ENCODE measurements at places on chromosomes 3 and 15.

- H3K4me1 ChIP-seq = no peaks in the 10 kb centered on the region
- no peaks in the 10 kb centered on the region for H3K27me3 ChIP-seq
- no peak for DNase-seq
Measured at GRCh38 chr3:26260139-26260538, 362.4 kb upstream of the LRRC3B start.

GRCh38 chr3:12716605-12717151, 42.4 kb downstream of the TMEM40 start:
- peaks cover 3% of the 10 kb centered on the region for H3K27me3 ChIP-seq
- no peaks in the 10 kb centered on the region for H3K36me3 ChIP-seq
- no peak for DNase-seq
- peaks cover 6% of the 10 kb centered on the region for H3K4me1 ChIP-seq
- H3K27ac ChIP-seq = no peak overlapping the region

- H3K4me1 ChIP-seq = no peaks in the 10 kb centered on the region
- H3K4me3 ChIP-seq = no peak overlapping the region
- H3K36me3 ChIP-seq = no peaks in the 10 kb centered on the region
- no peak for DNase-seq
- no peak overlapping the region for H3K27ac ChIP-seq
Measured at GRCh38 chr15:33490703-33491102, 179.9 kb downstream of the RYR3 start.

GRCh38 chr3:14213066-14213774, 34.6 kb downstream of the LSM3 start:
- no peak for DNase-seq
- no peak overlapping the region for H3K4me3 ChIP-seq
- no peaks in the 10 kb centered on the region for H3K36me3 ChIP-seq
- H3K27ac ChIP-seq = no peak overlapping the region

DNA sequence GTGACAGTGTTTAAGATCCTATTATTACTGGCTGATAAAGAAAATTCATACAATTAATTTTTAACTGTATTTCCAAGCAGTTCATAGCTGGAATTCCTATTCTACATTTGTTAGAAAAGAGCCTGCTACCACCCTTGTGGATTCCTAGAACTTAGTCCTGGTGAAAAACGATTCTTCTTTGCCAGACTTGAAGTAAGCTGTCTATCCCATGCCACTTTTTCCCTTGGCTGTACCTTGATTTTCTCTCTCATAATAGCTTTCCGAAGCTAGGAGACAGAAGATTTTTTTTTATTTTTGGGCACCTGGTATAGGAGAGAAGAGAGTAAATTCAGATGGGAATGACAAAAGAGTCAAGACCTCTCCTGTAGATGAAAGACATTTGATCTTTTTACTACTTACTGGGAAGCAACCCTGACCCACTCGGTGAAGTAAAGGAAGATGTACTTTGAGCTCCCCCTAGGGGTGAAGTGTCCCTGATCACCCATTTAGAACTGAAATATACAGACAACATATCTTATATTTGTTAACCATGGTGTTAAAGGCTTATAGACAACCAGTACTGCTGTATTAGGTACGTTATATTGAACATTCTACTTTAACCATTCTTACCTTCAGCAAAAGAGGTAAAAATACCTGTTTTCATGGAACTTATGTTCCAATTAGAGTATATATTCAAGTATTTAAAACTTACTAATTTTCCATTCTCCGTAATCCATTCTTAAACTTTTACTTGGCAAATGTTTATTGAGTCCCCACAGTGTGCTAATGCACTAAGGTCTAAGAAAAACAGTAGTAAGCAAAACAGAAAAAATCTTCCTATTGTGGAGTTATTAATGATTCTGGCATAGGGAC, 36.2 kb upstream of the C3orf38 start:
- H3K27ac ChIP-seq = no peak overlapping the region
- no peaks in the 10 kb centered on the region for H3K27me3 ChIP-seq
- H3K4me3 ChIP-seq = no peak overlapping the region

DNA sequence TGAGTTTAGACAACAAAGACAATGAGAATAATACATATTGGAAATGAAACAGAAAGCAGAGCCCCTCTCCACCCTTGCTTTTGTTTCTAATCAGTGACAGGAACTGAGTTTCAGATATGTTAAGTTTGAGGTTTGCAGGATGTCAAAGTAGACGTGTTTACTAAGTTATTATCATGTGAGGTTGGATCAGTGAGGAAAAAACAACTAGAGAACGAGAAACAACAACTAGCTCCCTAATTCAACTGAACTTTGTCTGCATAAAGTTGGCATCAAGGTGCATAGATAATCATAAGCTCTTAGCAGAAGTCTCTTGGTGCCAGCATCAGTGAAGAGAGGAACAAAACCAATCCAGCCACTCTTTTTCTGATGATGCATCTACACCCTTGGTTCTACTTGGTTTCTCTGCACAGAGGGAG, 491.1 kb upstream of the NR2F2 start:
- H3K4me3 ChIP-seq = no peak overlapping the region
- no peaks in the 10 kb centered on the region for H3K36me3 ChIP-seq
- no peaks in the 10 kb centered on the region for H3K27me3 ChIP-seq
- no peak for DNase-seq
- H3K27ac ChIP-seq = peak overlapping the region; percentile 2

GRCh38 chr3:63979093-63979885, 44.0 kb downstream of the PSMD6 start:
- H3K27ac ChIP-seq = peak overlapping the region; percentile 92
- H3K27me3 ChIP-seq = no peaks in the 10 kb centered on the region
- H3K36me3 ChIP-seq = peaks cover 57% of the 10 kb centered on the region
- H3K4me1 ChIP-seq = peaks cover 83% of the 10 kb centered on the region
- no peak for DNase-seq
- peak overlapping the region; percentile 71 for H3K4me3 ChIP-seq

DNA sequence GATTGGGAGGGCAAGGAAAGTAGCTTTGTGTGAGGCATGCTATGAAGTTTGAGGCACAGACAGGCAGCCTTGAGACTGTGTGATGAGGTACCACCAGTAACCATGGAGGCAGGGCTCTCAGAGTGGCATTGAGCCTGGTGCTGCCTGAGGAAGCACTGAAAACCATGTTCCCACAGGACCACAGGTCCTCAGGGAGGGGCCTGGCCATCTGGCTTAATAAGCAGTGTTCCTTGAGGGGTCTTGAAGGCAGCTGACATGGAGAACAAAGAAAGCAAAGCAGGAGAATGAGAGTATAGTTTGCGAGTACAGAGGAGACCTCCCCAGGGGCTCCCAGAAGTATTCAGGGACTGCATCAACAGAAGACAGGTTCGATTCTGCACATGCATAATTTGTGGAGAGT, 346.6 kb downstream of the EPHB1 start:
- DNase-seq = no peak
- peaks cover 6% of the 10 kb centered on the region for H3K27me3 ChIP-seq
- no peaks in the 10 kb centered on the region for H3K36me3 ChIP-seq

DNA sequence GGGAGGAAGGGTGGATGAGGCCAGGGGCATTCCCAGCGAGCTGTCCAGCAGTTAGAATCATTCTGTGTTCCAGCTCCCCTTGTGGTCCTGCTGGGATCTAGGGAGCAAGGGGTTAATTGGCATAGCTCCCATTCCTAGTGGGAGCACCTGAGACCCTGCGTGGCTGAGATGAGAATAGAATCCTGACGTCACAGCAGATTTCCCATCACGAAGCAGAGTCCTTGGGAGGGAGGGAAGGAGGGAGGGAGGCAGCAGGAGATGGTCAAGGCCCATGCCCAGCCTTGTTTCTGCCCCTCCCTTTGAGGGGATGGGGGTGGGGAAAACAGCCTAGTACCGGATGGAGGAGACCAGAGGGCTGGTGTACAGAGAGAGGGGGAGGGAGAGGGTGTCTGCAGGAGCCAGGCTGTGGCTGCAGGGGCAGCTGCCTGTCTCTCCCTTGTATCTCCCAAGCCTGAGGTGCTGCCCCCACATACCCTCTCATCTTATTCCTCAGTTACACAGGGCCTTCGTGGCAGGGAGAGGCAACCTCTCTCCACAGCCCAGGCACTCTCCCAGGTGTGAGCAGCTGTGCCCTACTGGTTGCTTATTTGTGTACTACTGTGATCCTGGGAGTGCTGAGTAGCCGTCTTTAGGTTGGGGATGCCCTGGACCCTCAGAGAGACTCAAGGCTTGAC, 5.4 kb downstream of the TYRO3 start:
- H3K27me3 ChIP-seq = peaks cover 24% of the 10 kb centered on the region
- no peak for DNase-seq
- H3K36me3 ChIP-seq = no peaks in the 10 kb centered on the region

- H3K4me1 ChIP-seq = no peaks in the 10 kb centered on the region
- peaks cover 12% of the 10 kb centered on the region for H3K27me3 ChIP-seq
- no peak overlapping the region for H3K4me3 ChIP-seq
- no peaks in the 10 kb centered on the region for H3K36me3 ChIP-seq
- DNase-seq = no peak
- H3K27ac ChIP-seq = no peak overlapping the region
Measured at GRCh38 chr15:33808720-33809457, 159.4 kb upstream of the CHRM5 start.

DNA sequence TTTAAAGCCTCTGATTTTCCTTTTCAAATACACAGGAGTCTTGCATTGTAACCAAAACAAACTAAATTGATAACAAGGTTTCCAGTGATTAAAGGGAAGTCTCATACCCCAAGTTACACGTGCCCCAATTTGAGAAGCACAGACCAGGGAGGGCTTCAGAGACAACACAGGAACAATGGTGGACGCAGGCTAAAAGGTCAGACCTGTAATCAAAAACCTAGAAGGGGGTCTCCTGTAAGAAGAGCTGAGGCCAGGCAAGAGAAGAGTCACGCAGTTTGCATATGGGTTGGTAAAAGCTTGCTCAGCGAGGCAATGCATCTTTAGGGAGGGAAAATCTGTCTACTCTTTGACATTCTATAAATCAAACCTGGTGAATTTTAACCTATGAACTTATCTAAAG, 58.6 kb upstream of the MCF2L2 start:
- H3K27me3 ChIP-seq = no peaks in the 10 kb centered on the region
- H3K4me1 ChIP-seq = peaks cover 3% of the 10 kb centered on the region
- H3K36me3 ChIP-seq = peaks cover 6% of the 10 kb centered on the region
- H3K4me3 ChIP-seq = no peak overlapping the region

DNA sequence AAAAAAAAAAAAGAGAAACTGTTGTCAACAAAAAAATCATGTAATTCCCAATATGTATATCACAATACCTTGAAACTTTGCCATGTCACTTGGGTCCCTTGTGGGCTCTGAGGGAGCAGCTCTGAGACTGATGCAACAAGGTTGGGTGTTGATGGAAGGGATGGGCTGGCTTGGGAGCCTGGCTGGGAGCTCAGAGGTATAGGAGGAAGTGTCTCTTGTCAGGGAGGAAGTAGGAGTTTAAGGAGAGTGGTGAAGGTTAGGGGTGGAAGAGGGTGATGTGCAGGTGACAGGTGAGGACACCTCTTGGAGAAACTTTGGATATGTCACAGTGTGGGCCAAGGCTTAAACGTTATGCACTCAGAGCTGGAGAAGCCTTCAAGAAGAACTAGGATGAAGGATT, 2.0 kb upstream of the TM6SF1 start:
- H3K4me3 ChIP-seq = no peak overlapping the region
- no peak for DNase-seq
- peaks cover 16% of the 10 kb centered on the region for H3K4me1 ChIP-seq
- no peak overlapping the region for H3K27ac ChIP-seq

GRCh38 chr3:25663869-25664811, 567 bp downstream of the TOP2B start:
- no peaks in the 10 kb centered on the region for H3K27me3 ChIP-seq
- H3K4me1 ChIP-seq = peaks cover 42% of the 10 kb centered on the region
- H3K27ac ChIP-seq = peak overlapping the region; percentile 98
- H3K4me3 ChIP-seq = peak overlapping the region; percentile 95

DNA sequence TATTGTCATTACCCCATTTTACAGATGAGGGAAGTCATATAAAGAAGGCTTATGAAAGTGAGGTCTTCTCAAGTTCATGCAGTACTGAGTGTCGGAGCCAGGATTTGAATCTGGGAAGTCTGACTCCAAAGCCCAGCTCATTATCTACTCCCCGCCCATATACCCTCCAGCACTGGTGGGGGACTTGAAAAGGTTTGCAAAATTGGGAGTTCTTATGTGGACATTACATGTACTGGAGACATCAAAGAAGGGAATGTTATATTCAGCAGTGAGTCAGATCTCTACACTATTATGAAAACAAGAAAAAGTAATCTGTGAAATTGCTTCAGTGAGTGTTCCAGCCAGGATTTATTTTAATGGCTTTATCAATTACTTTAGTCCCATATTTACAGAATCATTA, 185.2 kb upstream of the CADPS start:
- H3K27ac ChIP-seq = no peak overlapping the region
- H3K4me1 ChIP-seq = no peaks in the 10 kb centered on the region
- H3K4me3 ChIP-seq = no peak overlapping the region
- DNase-seq = no peak

- peaks cover 12% of the 10 kb centered on the region for H3K27me3 ChIP-seq
- H3K4me1 ChIP-seq = no peaks in the 10 kb centered on the region
- no peak overlapping the region for H3K27ac ChIP-seq
- DNase-seq = no peak
- H3K4me3 ChIP-seq = no peak overlapping the region
Measured at GRCh38 chr15:82635798-82636197, 11.4 kb downstream of the CPEB1 start.

GRCh38 chr3:24222165-24222805, 272.4 kb downstream of the THRB start:
- H3K4me3 ChIP-seq = no peak overlapping the region
- H3K36me3 ChIP-seq = no peaks in the 10 kb centered on the region
- no peak for DNase-seq
- H3K4me1 ChIP-seq = peaks cover 2% of the 10 kb centered on the region
- H3K27me3 ChIP-seq = peaks cover 6% of the 10 kb centered on the region
- no peak overlapping the region for H3K27ac ChIP-seq

GRCh38 chr3:72033666-72034428, 248.9 kb upstream of the PROK2 start:
- no peaks in the 10 kb centered on the region for H3K36me3 ChIP-seq
- peaks cover 14% of the 10 kb centered on the region for H3K27me3 ChIP-seq
- H3K4me1 ChIP-seq = peaks cover 3% of the 10 kb centered on the region

- no peaks in the 10 kb centered on the region for H3K27me3 ChIP-seq
- no peaks in the 10 kb centered on the region for H3K4me1 ChIP-seq
- no peak overlapping the region for H3K27ac ChIP-seq
- DNase-seq = no peak
Measured at GRCh38 chr3:33602829-33603228, 115.2 kb downstream of the CLASP2 start.

DNA sequence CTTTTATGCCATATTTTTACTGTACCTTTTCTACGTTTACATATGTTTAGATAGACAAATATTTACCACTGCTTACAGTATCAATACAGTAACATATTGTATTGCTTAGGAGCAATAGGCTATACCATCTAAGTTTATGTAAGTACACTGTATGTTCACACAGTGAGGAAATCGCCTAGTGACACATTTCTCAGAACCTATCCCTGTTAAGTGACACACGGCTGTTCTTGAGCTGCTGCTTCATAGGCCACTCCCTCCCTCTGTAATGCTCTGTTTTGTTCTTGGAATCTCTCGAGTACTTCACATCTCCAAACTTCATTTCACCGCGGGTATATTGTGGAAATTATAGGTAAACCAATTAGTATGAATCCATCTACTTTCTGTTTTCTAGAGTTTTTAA, 13.4 kb upstream of the SELENOT start:
- no peak for DNase-seq
- H3K4me1 ChIP-seq = peaks cover 16% of the 10 kb centered on the region
- H3K27ac ChIP-seq = peak overlapping the region; percentile 26
- H3K36me3 ChIP-seq = peaks cover 12% of the 10 kb centered on the region
- H3K27me3 ChIP-seq = no peaks in the 10 kb centered on the region
- no peak overlapping the region for H3K4me3 ChIP-seq

GRCh38 chr3:126355777-126356372, 1.3 kb downstream of the KLF15 start:
- peaks cover 6% of the 10 kb centered on the region for H3K4me1 ChIP-seq
- peaks cover 43% of the 10 kb centered on the region for H3K27me3 ChIP-seq
- H3K4me3 ChIP-seq = peak overlapping the region; percentile 82
- no peaks in the 10 kb centered on the region for H3K36me3 ChIP-seq
- no peak overlapping the region for H3K27ac ChIP-seq
- no peak for DNase-seq

Data from activated naive CD8-positive, alpha-beta T cell treated with anti-CD3 and anti-CD28 coated beads for 36 hours (primary cell).